Stimulated activated CD8-positive, alpha-beta memory T cell treated with anti-CD3 and anti-CD28 coated beads, Interleukin-2, amount 100 ng/mL, for 1 hour (primary cell): ENCODE measurements at places on chromosomes 7 and 10.

GRCh38 chr10:128808921-128809440 lies 658.1 kb upstream of the MGMT start:
- DNase-seq, result no peak

GRCh38 chr7:157596471-157596870 lies 259.7 kb downstream of the DNAJB6 start:
- no peak for DNase-seq

- no peak for DNase-seq
Measured at GRCh38 chr7:148466120-148466519, 124.4 kb upstream of the C7orf33 start.

GRCh38 chr7:96075510-96076349 lies 246.2 kb downstream of the SLC25A13 start:
- DNase-seq, result no peak

DNA sequence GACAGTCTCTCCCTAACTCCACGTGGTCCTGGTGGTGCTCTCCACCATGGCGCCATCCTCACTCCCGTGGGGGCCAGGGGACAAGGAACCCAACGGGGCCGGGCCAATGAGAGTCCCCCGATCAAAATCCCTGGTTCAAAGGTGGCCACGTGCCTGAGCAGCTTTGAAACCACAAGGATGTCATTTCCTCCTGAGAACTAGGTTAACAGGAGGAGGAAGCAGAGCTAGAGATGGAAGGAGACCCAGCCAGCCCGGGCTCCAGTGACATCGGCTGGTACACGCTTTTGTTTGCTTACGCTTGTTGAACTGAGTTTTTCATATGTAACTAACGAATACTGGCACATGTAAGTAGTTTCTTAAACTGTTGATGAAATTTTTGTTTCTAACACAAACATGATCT lies 61.7 kb downstream of the PRPF18 start:
- no peak for DNase-seq

DNA sequence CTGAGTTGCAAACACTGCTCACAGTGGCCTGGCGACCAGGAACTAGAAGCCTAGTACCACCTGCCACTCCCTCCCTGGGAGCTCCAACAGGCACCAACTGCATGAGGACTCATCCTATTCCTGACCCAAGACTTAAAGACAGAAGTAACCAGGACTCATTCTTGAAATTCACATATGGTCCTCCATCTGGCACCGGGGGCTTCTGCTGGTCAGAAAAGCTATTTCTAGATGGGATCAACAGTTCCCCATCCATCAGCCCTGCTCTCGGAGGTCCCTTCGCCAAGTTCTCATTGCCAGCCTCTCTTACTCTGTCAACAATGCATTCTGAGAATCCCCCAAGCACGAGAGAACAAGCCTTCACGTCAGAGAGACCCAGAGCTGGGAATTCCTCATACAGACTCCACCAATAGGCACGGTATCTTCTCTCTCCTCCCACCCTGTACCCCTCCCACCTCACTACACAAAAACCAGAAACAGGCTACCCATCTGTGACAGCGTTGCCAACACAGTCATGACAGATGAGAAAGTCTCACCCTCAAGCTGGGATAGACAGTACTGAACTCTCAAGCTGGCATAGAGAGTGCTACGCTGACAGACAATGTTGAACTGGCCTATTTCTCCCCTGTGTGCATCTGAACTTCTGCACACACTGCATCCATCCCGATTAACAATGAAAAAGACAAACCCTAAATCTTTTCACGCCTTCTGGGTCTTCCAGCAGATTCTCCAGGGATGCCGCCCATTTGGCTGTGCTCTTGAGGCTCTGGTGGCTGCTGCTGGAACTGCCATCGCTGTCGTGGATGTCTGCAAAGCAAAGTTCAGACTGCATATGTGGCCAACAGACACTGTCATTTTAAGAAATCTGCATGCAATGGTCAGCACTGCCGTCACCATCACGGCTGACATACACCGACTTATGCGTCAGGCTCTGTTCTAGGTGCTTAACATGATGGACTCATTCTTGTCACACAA lies 15.6 kb downstream of the RGS10 start:
- no peak for DNase-seq

- no peak for DNase-seq
Measured at GRCh38 chr10:60990663-60991062, 46.7 kb upstream of the RHOBTB1 start.

DNA sequence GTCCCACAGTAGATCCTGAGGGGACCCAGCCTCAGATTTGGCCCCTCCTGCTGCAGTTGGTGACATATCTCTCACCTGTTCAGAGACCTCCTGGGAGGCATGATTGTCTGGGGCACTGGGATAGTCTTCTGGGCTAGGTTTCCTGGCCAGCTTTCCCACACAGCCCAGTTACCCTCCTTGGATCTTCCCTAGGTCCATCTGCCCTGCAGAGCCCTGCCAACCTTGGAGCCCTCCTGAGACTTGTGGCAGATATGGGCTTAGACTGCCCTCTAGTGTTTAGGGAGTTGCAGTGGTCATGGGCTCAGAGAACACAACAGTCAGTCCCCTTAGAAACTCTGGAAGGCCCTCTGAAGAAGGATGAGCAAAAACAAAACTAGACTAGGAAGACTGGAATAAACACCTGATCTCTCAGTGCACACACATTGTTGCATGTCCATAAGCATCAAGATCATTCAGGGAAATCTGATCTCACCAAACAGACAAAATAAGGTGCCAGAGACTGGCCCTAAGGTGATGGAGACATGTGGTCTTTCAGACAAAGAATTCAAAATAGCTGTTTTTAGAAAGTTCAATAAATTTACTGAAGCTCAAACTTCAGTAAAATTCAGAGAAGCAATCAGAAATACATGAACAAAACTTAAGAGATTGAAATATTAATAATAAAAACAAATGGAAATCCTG lies 324.6 kb downstream of the ATRNL1 start:
- no peak for DNase-seq

- no peak for DNase-seq
Measured at GRCh38 chr7:2244404-2244995, 2.5 kb downstream of the NUDT1 start.

GRCh38 chr10:98224996-98225395 lies 43.0 kb downstream of the LOXL4 start:
- DNase-seq, result no peak

DNA sequence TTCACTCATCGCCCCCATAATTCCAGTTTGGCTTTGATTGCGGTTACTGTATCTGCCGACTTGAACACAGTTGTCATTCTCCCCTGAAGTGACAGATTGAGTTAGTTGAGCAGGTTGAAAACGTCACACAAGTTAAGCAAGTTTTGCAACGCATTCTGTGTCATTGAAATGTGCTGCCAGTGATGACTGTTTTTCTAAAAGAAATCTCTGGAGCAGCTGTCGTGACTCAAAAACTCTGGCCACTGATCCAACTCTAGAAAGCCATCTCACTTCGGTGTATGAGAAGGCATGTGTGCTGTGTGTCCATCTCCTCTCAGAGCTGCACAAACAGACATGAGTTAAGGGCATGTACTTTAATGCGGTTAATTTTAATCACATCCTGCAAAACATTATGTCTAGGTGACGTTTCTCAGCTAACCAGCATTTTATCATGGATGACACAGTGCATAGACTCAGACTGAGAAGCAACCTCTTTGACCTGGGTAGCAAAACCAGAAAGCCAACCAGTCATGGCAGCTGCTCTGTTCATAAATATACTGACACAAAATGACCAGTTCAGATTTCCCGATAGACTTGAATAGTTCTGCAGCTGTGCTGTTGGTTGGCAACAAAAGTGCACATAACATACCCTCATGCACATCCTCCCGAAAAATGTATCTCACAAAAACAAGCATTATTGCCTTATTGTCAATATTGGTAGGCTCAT lies 69.3 kb downstream of the CSTF2T start:
- no peak for DNase-seq

DNA sequence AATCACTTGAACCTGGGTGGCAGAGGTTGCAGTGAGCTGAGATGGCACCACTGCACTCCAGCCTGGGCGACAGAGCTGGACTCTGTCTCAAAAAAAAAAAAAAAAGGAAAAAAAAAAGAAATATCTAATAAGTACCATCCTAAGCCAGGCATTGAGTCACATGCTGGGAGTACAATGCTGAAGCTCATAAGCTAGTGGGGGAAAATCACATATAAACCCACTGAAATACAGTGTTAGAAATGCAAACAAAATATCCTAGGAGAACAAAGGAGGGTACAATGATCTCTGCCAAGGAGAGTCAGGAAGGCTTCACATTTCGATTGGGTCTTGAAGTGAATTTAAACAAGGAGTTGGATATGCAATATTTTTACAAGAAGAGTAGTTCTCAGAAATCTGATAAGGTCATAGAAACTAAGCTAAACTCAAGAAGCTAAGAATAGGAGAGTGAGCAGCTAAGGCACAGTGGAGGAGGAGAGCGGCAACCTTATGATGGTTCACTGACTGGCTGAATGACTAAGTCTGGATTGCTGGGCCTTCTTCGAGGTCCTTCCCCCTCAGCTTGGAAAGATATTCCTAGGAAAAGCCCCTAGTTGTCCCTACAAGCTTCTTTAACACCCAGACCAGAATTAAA lies 115.5 kb downstream of the PHTF2 start:
- no peak for DNase-seq
